ENCODE measurements at places on chromosomes 12 and 14.

DNA sequence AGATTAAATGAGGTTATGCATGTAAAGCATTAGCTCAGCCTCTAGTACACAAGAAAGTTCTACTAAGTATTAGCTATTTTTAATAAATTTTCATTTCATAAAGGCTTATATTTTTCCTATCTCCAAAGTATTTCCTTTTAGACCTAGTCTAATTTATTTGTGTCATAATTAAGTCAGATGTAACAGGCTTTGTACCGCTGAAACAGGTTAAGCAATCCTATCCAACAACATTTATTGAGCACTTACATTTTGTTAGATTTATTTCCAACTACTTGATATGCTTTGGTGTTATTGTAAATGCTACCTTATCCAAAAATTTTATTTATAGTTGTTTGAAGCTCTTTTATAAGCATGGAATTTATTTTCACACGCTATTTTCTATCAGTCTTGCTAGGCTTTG, 1.8 kb upstream of the PARP2 start:
- no peak for DNase-seq

DNA sequence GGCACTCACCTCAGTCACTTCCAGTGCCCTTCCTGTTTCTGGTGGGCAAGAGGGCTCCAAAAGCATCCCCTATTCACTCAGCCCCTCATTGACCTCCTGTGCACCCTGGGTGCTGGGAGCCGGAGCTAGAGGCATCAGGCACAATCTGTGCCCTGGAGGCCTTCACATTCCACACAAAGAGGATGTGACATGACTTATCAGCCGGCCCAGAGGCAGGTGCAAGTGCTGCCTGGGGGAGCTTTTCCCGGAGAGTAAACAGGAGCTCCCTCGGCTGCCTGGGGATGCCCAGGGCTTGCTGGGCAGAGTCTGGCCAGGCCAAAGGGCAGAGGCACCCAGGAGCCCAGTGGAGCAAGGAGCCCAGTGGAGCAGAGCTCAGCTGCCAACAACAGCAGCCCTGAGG, 64.5 kb downstream of the BCL11B start:
- no peak for DNase-seq

DNA sequence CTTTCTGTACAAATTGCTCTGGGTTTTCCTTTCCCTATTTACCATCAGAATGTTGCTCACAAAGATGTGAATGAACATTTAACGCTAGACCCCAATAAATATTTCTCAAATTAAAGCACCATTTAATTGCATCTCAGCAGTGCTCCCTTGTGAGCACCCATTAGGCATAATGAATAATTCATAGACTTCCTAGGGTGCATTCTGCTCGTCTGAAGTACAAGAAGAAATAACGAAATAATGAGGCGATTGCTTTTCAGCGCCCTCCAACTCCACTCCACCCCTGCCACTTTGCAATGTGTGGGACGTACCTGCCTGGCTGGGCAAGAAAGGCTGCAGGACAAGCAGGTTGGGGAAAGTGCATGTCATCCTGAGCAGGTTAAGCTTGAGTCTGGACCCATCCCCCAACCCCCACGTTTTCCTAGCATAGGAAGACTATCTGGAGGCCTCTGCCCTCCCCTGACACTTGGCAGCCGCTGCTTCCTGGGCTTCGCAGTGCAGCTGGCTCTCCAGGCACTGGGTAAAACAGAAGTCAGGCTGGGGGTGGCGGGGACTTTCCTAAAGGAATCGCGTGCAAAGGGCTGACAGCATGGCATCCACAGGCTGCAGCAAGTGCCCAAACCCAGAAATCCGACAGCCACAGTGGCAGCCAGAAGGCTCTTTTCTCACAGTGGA, 253.7 kb downstream of the DUSP6 start:
- no peak for DNase-seq

DNA sequence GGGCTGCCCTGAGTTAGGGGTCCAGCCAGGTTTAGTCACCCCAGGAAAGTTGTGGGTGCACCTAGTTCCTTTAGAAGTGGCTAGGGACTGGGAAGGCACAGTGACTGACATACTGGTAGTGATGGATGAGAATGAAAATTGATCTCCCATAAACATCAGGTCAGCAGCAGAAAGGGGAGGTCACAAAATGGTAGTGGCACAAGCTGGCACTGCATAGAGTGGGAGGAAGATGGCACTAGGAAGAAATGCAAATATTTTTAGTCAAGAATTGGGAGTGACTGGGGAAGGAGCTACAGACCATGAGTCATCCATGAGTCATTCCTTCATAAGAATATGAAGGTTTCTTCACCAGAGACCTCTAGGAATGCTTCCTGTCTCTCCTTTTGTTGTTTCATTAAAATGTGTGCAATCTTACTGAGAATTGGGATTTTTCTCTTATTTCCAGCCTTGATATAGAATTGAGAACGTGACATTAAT, 198.3 kb upstream of the AMIGO2 start:
- DNase-seq: no peak

GRCh38 chr14:81452341-81453133, 52.4 kb upstream of the STON2 start:
- no peak for DNase-seq
